ENCODE measurements at places on chromosomes 6 and 20. TPM values are rescaled to one million over a fixed set of nuclear protein-coding genes. Genes with fewer than 3 reads are reported as not detected.
A peak's percentile ranks its signal among the peaks of the same experiment; 100 is the strongest.

DNA sequence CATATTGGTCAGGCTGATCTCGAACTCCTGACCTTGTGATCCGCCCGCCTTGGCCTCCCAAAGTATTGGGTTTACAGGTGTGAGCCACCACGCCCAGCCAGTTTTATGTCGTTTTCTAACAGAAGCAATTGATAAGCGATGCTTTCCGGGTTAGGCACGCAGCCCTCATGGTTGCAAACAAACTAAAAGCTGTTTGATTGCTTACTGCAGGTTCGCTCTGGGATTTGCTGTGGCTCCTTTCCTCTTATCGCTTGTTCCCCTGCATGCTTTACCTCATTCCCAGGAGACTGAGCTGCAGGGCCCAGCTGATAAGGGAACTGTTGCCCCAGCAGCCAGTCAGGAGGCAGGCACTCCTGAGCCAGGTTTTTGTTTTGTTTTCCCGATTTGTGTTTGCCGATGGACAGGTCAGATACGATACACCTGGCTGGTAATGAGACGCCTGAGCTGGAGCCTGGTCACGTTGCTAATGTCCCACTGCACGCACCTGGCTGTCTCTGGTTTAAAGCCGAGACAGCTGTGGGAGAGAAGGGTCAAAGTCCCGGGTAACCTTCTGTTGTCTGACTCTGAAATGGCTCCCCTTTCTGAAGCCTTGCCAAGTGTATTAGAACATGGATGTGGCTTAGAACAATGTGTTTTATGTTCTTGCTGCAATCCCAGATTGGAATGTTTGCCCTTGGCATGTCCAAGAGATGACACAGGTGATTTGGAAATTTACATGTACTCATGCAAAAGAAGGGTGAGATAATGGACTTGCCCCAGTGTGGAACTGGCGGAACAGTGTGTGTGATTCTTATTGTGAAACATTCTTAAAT, 19.9 kb downstream of the DSP start:
- DNase-seq = peak; percentile 50

GRCh38 chr20:32999603-33000250, 4.5 kb downstream of the SUN5 start:
- DNase-seq = peak; percentile 29

DNA sequence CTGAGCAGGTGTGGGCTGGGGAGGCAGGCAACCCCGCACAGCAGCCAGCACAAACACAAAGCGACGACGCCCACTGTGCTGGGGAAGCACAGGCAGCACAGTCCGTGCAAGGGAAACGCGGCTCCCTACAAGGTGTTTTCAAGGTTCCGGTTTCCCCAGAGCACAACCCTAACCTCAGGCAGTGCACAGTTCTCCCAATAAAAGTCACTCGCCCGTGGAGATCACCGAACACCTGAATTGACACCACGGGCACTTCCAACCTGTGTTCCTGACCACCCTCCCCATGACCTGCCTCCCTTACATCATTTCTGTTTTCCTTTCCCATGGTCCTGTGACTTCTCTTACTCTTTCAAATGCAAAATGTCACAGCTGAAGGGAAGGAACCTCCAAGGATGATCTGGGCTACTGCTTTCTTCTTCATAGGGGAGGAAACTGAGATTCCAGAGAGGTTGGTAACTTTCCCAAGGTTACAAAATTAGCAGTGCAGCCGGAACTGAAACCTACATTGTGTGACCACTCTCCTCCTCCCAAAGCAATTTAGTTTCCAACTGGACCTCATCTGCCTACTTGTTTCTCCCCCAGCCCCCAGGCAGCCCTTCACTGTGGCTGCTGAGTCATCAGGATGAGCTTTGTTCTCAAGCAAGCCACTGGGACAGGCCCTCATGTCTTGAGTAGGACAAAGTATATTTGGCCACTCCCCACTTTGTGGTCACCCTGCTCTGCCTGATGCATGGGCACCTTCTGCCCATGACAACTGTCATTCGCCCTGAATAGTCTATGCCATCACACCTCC, 125.3 kb downstream of the ATXN1 start:
- DNase-seq = peak; percentile 78

- DNase-seq = no peak
Measured at GRCh38 chr6:47064274-47064673, 22.1 kb upstream of the ADGRF1 start.

GRCh38 chr6:73652637-73653570, 888 bp downstream of the SLC17A5 start:
- peak; percentile 73 for DNase-seq

GRCh38 chr6:11497881-11498280, 39.7 kb upstream of the TMEM170B start:
- no peak for DNase-seq

DNA sequence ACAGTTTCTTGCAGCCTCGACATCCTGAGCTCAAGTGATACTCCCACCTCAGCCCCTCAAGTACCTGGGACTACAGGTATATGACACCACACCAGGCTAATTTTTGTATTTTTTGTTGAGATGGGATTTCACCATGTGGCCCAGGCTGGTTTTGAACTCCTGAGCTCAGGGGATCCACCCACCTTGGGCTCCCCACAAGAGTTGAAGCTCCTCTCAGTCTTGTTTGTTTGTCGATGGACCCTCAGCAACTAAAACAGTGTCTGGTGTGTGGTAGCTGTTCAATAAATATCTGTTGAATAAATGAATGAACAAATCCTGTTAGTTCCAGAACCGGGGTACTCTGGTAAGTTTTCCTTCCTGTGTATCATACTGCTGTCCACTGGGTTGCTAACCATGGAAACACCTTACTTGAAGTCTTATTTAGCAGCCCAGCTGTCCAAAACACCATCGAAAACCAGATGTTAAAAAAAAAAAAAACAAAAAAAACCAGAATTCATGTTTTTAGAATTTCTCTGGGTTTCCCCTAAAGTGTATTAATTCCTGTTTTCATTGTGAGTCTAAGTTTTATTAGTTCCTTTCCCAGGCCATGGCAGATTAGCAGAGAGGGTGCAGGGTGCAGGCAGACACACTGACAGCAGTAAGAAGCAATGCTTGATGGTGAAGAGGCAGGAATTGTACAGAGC, 7.8 kb upstream of the EZR start:
- DNase-seq = no peak

DNA sequence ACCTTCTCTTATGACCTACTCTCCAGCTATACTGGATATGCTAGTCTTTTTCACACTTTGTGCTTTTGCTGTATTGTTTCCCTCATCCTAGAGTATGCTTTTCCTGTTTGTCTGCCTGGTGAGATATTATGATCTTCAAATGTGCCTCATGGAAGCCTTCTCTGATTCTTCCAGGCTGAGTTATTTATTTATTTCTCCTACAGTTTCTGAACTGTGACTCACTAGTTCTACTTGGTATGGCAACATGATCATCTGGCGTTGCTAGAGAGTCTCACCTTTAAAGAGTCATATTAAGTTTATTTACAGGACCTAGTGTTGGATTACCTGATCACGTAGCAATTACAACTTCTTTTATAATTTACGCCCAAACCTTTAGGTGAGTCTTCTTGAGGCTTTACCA, 81.2 kb upstream of the HDAC2 start:
- no peak for DNase-seq

DNA sequence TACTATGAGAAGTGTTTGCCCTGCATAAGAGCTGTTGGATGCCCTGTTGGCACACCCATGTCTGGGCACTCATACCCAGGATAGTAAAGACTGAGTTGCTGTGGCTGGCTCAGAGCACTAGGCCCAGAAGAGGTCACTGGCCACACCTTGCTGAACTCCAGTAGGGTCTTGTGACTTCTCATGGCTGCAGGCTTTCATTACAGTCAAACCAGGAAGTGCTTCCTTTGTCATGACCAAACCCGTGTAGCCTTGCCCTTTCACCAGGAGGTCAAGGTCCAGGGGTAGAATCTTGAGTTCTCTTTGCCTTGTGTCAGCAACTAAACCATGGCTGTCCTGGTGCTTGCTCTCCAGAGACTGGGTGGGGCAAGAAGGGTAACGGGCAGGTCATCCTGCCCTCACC, 49.5 kb downstream of the CD164 start:
- DNase-seq = no peak

GRCh38 chr6:162671580-162672165, 55.9 kb downstream of the PRKN start:
- no peak for DNase-seq

DNA sequence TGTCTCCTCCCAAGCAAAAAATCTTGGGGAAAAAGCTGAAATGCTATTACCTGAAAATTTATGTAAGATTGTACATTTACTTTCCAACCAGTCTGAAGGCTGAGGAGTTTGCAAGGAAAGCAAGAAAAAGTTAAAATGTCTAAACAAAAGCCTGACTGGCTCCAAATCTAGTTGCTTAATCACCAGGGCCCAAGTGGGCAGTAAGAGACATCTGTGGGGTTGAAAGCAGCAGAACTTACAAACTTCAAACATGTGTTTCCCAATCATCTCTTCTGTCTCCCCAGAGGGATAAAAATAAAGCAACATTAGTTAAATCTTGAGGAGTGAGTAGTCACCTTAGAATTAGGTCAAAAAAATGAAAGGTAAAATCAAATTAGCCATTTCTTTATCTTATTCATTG, 98.6 kb downstream of the OGFRL1 start:
- DNase-seq = no peak

GRCh38 chr6:148364056-148364824, 21.6 kb downstream of the SASH1 start:
- DNase-seq = peak; percentile 86

DNA sequence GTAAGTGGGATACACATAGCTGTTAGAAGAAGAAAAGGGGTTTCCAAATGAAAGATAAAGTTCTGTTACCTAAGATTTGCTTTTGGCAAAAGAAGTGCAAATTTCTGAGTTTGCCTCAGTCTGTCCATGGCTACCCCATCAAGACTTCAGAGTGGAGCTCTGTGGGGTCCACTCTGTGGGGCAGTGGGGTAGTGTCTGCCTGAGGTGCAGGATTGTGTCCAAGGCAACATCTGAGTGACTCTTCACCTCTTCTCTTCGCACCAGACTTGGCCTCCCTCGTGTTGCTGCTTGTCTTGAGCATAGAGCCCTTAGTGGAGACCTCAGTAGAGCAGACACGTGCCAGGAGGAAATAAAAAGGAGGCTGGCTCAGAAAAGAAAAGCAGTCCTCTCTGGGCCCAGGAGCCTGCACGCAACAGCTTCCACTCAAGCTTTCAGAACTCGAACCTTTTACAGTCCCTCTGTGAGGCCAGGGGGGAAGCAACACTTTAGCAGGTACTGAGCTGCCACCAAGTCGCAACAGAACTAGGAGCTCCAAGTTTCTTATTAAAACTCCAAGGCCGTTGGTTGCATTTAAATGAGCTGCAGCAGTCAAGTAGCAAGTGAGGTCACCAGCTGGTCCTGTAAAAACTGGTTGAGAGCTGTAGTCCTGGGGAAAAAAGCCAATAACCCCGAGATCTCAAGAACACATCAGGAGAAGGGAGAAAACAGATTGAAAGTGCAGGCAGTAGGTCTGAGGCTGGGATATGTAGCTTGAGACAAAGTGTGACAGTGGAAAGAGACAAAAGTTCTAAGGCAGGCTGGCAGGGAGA, 413.5 kb downstream of the CDC5L start:
- DNase-seq = no peak

GRCh38 chr6:139373154-139373927, 1.1 kb downstream of the CITED2 start:
- peak; percentile 73 for DNase-seq

GRCh38 chr20:23049201-23050075, at the start of gene THBD:
Gene THBD, minus strand, starts transcription at chr20:23049672. Its CDS starts 168 bp downstream, at chr20:23049504.
- DNase-seq = peak; percentile 46

GRCh38 chr6:3625149-3625979, 126.1 kb downstream of the PXDC1 start:
- DNase-seq = no peak

Gene HUS1B
- total RNA-seq = 1.2 TPM

Gene MTCH1
- 388 TPM for total RNA-seq

Gene HACE1
- 19.7 TPM for total RNA-seq

Gene SLC2A10
- total RNA-seq = 15.6 TPM

Gene SLC17A3
- not detected for total RNA-seq

Gene NTSR1
- total RNA-seq = 0.07 TPM

Gene FBXL4
- total RNA-seq = 12.7 TPM
